ENCODE measurements at places on chromosomes 7 and 10. TPM values are rescaled to one million over a fixed set of nuclear protein-coding genes. Genes with fewer than 3 reads are reported as not detected.

GRCh38 chr10:2139746-2140145, 402.4 kb upstream of the ADARB2 start:
- no peak for DNase-seq
- H3K4me1 ChIP-seq, result no peaks in the 10 kb centered on the region
- no peaks in the 10 kb centered on the region for H3K27me3 ChIP-seq
- H3K27ac ChIP-seq, result no peak overlapping the region
- no peak overlapping the region for H3K4me3 ChIP-seq
- no peaks in the 10 kb centered on the region for H3K36me3 ChIP-seq

DNA sequence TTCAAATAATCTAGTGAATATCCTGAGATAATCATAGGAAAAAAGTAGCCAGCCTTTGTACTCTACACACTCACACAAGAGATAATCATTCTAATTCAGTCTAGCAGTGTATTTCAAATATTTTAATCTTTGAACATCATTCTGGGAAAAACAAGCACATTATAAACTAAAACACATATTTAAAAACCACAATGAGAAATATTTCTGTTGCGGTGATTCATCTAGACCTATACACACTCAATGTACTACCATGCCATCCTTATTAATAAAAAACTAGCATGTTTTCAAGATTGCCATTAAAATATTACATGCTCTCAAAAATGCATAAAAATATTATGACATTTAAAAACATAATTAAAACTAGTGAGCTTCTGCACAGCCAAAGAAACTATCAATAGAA, 11.8 kb downstream of the COG5 start:
- no peaks in the 10 kb centered on the region for H3K27me3 ChIP-seq
- peaks cover 10% of the 10 kb centered on the region for H3K4me1 ChIP-seq
- DNase-seq, result no peak

DNA sequence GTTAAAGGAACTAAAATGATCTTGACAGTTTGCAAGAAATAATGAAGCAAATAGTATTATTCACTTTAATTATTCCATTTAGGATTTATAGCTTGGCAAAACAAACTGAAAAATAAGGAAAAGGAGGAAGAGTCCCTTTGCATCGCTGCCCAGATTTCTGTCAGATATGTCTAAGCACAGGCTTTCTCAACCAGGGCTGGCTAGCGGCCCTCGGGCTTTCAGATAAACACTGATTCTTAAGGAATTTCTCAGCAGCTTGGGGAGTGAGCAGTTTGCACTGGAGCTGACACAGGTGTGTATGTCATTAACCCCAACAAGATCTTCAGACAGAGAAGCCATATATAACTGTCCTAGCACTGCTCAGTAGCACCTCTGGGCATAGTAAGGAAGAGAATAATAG, 47.9 kb upstream of the SEMA3D start:
- DNase-seq, result no peak
- H3K4me3 ChIP-seq, result no peak overlapping the region
- no peaks in the 10 kb centered on the region for H3K4me1 ChIP-seq
- no peaks in the 10 kb centered on the region for H3K27me3 ChIP-seq
- H3K27ac ChIP-seq, result no peak overlapping the region
- H3K36me3 ChIP-seq, result no peaks in the 10 kb centered on the region

DNA sequence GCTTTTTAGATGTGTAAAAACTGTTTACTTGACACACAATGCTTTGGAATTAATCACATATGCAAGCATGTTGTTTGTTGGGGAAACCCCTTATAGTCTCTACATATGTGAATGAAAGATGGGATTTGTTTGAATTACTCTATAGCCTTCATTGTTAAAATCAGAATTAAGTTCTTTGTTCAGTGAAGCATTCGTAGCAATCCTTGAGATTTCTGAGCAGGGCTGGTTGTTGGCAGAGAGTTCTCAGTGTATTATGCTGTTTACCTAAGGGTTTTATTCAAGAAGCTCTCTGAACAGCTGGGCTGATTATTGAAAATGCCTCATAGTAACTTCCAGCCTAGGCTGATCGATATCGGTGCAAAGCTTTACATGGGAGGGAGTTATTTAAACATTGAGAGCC, 190.9 kb downstream of the VTI1A start:
- no peak overlapping the region for H3K4me3 ChIP-seq
- no peak for DNase-seq
- H3K4me1 ChIP-seq, result no peaks in the 10 kb centered on the region
- no peaks in the 10 kb centered on the region for H3K27me3 ChIP-seq

- H3K27ac ChIP-seq, result no peak within 1 kb of the TSS
- H3K4me1 ChIP-seq, result peaks cover 5% of the 10 kb centered on the region
- H3K36me3 ChIP-seq, result no peaks in the 10 kb centered on the region
- peak within 1 kb of the TSS; percentile 69 for H3K4me3 ChIP-seq
Observed at GRCh38 chr10:69451209-69451783, at the start of gene TSPAN15. TSS of gene TSPAN15 (plus strand) at chr10:69451465. CDS start at chr10:69451595, 130 bp downstream.

DNA sequence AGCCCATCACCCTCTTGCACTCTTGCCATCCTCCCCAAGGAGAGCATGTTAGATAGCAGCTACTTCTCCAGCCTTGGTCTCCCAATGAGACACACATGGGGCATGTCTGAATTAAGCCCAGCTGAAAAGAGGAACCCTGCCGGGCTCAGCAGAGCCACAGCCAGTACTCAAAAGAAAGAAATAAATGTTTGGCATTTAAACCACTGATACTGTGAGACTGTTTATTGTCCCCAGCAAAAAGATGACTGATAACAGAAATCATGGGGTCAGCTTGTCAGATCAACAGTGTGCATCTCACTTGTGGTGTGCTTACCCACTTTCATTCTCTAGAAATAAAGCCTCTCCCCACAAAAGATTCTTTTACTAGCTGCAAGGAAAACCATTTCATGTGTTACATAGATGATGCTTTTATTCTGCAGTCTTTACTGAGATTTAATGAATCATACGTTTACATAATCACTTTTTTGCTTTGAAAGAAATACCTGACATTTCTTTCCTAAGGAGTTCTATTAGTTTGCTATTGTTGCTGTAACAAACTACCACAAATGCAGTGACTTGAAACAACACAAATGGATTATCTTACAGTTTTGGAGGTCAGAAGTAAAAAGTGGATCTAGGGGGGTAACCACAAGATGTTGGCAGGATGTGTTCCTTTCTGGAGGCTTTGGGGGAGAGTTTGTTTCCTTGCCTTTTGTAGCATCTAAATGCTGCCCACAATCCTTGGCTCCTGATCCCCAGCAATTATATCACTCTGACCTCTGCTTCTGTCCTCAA, 20.9 kb downstream of the ANKRD7 start:
- no peaks in the 10 kb centered on the region for H3K4me1 ChIP-seq
- H3K27me3 ChIP-seq, result no peaks in the 10 kb centered on the region
- H3K4me3 ChIP-seq, result no peak overlapping the region
- no peak overlapping the region for H3K27ac ChIP-seq
- H3K36me3 ChIP-seq, result no peaks in the 10 kb centered on the region
- DNase-seq, result no peak

- H3K27ac ChIP-seq, result no peak overlapping the region
- H3K36me3 ChIP-seq, result no peaks in the 10 kb centered on the region
- H3K4me3 ChIP-seq, result no peak overlapping the region
- H3K27me3 ChIP-seq, result no peaks in the 10 kb centered on the region
Observed at GRCh38 chr10:2949948-2950354, 117.4 kb upstream of the PFKP start.

Gene PITX3
- not detected for total RNA-seq

Gene SUN3
- total RNA-seq, result not detected

- no peak for DNase-seq
- no peak overlapping the region for H3K4me3 ChIP-seq
Observed at GRCh38 chr10:48940372-48940771, 732 bp upstream of the LRRC18 start.

Gene SFTPA1
- not detected for total RNA-seq

DNA sequence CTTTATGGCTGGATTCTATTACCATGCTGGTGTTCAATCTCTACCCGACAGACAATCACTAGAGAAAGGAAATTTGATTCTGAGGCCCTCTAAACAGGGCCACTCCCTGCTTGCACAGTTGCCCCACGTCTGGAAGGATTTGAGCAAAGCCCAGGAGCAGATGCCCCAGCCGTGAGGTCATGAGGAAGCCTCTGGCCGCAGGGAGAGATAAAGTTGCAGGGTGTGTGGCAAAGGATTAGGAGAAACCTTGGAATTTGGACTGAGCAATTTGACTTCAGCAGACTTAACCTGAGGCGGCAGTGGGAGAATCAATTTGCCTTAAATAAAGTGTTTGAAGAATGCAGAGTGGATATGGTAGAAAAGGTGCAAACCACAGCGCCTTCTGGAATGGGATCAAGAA, 40.2 kb upstream of the KLF6 start:
- peaks cover 15% of the 10 kb centered on the region for H3K4me1 ChIP-seq
- no peak overlapping the region for H3K4me3 ChIP-seq
- DNase-seq, result no peak
- no peak overlapping the region for H3K27ac ChIP-seq
- no peaks in the 10 kb centered on the region for H3K27me3 ChIP-seq

- no peak overlapping the region for H3K27ac ChIP-seq
- DNase-seq, result no peak
- H3K27me3 ChIP-seq, result no peaks in the 10 kb centered on the region
Observed at GRCh38 chr10:89278034-89278535, 23.8 kb upstream of the IFIT2 start.

Gene SPDYE6
- not detected for total RNA-seq

Gene ACHE
- total RNA-seq, result 0.20 TPM

GRCh38 chr7:6640246-6640721, 3.2 kb downstream of the ZNF316 start:
- H3K27me3 ChIP-seq, result no peaks in the 10 kb centered on the region
- DNase-seq, result no peak
- no peak overlapping the region for H3K4me3 ChIP-seq
- no peaks in the 10 kb centered on the region for H3K36me3 ChIP-seq

- no peak for DNase-seq
- no peak overlapping the region for H3K27ac ChIP-seq
- no peaks in the 10 kb centered on the region for H3K27me3 ChIP-seq
- no peaks in the 10 kb centered on the region for H3K36me3 ChIP-seq
Observed at GRCh38 chr7:80309971-80310549, 175.4 kb downstream of the GNAI1 start.

- H3K27ac ChIP-seq, result no peak overlapping the region
- H3K27me3 ChIP-seq, result no peaks in the 10 kb centered on the region
- no peaks in the 10 kb centered on the region for H3K4me1 ChIP-seq
- DNase-seq, result no peak
- H3K36me3 ChIP-seq, result no peaks in the 10 kb centered on the region
- no peak overlapping the region for H3K4me3 ChIP-seq
Observed at GRCh38 chr10:121326905-121327304, 271.3 kb downstream of the FGFR2 start.

Gene SLC18A3
- total RNA-seq, result not detected

DNA sequence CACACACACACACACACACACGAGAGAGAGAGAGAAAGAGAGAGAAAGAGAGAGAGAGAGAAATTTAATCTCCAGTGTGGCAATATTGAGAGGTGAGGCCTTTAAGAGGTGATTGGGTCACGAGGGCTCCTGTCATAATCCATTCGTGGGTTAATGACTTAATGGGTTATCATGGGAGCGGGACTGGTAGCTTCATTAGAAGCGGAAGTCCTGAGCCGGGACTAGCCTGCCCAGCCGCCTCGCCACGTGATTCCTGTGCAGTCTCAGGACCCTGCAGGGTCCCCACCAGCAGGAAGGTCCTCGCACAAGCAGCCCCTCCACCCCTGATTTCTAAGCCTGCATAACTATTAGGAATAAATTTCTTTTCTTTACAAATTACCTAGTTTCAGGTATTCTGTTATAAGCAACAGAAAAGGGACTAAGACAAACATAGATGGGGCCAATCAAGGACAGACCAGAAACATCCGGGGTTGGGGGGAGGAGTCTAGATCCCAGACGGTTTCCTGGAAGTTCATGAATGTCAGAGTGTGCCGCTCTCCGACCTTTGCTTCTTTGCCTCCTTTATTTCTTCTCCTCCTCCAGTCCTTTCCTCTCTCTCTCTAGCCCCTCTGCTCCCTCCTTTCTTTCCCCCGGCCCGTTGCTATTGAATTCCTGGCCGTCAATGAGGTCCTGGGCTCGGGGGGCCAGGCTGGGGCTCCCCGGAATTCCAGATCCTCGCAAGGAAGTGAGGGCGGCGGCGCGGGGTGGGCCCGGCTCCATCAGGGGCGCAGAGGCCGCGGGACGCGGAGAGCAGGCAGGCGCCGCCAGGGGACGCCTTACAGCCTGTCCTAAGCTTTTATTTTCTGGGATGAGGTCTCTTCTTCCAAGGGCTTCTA, 146.8 kb downstream of the CYP26A1 start:
- no peaks in the 10 kb centered on the region for H3K4me1 ChIP-seq
- DNase-seq, result no peak
- no peak overlapping the region for H3K27ac ChIP-seq
- H3K36me3 ChIP-seq, result no peaks in the 10 kb centered on the region

DNA sequence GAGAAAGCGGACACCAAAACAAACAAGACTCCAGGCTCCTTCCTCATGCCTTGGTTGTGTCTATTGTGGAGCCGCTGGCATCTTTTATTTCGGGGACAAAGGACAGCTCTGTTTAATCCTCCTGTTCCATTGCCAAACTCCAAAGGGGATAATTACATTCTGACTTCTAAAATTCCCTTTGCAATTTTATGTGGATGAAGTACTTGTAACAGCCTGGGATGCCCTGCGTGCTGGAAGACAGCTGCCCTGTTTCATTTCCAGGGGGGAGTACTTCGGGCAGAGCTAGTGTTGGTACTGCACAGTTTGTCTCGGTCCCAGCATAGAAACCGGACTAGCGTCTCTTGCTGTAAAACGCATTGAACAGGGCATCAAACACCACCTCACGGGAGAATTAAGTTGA, 90.9 kb downstream of the BAMBI start:
- no peaks in the 10 kb centered on the region for H3K4me1 ChIP-seq
- DNase-seq, result no peak
- no peaks in the 10 kb centered on the region for H3K27me3 ChIP-seq
- H3K36me3 ChIP-seq, result no peaks in the 10 kb centered on the region

Gene CDK14
- 0.20 TPM for total RNA-seq

GRCh38 chr7:3043544-3044371, at the start of gene CARD11:
TSS of gene CARD11 (minus strand) at chr7:3043867. CDS start at chr7:2958506, 85,361 bp downstream.
- no peaks in the 10 kb centered on the region for H3K36me3 ChIP-seq
- peak within 1 kb of the TSS; percentile 82 for H3K4me3 ChIP-seq
- H3K27ac ChIP-seq, result peak within 1 kb of the TSS; percentile 76
- peaks cover 46% of the 10 kb centered on the region for H3K4me1 ChIP-seq
- no peaks in the 10 kb centered on the region for H3K27me3 ChIP-seq

DNA sequence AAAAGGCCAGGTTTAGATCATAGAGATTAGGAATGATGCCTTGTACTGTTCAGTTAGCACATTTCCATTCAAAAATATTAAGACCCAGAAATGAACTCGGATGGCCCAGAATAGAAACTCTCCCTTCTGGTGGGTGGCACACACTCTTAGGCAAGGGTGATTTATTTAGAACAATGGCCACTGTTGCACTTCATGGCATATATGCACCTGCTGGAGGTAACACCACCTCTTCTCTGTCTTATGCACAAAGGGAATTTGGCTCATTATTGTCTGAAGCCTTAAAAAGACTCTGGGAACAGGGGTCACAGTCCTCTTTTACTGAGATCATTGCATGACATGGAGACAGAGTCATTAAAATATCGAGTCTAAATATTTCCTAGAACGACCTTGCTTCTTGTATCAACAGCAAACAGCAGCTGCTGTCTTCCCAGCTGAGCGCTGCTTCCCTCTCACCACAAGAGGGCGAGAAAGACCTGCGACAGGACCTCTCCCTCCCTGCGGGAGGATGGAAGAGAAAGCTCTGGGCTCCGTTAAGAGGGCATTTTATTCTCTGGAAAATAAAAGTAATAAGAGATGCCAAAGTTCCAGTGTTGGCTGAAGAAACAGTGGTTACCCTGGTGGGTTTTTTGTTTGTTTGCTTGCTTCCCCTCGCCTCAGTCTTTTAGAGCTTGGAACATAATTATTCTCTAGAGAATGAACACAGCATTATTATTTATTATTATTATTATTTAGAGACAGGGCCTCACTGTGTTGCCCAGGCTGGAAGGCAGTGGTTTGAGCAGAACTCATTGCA, 13.5 kb upstream of the BAMBI start:
- peaks cover 8% of the 10 kb centered on the region for H3K27me3 ChIP-seq
- H3K27ac ChIP-seq, result no peak overlapping the region
- no peaks in the 10 kb centered on the region for H3K36me3 ChIP-seq
- peak; percentile 35 for DNase-seq
- no peaks in the 10 kb centered on the region for H3K4me1 ChIP-seq

All from CD8-positive, alpha-beta memory T cell (primary cell).